Caudate nucleus (tissue), 63 donors: ENCODE measurements at places on chromosomes 16 and 17.

DNA sequence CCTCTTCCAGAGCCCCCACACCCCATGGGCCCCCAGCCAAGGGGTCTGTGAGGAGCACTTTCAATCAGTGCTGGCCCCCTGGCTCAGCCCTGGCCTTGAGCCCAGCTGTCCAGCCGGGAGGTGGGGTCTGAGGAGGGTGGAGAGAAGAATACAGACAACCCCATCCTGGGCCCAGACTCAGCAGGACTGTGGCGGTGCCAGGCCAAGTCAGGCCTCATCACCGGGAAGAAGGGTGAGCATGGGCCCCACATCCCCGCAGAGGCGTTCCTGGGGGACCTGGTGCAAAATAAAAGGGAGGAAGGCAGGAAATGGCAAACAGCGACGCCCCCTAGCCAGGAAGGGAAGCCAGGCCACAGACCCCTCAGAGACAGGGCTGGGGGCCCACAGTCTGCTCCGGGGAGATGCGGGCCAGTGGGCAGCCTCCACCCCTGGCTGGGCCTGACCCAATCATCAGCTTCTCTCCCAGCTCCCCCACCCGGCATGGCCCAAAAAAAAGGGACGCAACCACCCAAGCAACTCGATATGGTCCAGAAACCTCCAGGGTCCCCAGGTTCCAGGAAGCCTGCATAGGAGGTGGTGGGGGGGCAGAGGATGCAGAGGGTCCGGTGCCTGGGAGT, 20.6 kb downstream of the ZNF423 start:
- DNase-seq = no peak

GRCh38 chr17:2468270-2468669, 43.4 kb downstream of the METTL16 start:
- DNase-seq = no peak

GRCh38 chr17:42779304-42779935, 990 bp upstream of the WNK4 start:
- no peak for DNase-seq

- no peak for DNase-seq
These were observed 185.2 kb downstream of the RBFOX3 start for GRCh38 chr17:79425686-79426085.

- DNase-seq = no peak
These were observed 5.5 kb downstream of the PPP1R9B start for GRCh38 chr17:50144845-50145531.

- no peak for DNase-seq
These were observed 28.8 kb downstream of the CACNA1H start for GRCh38 chr16:1181404-1182315.
